GM12864 (cell line): ENCODE measurements at places on chromosomes 2 and 18.

- DNase-seq = no peak
Observed at GRCh38 chr2:76323381-76323780, 612.7 kb upstream of the GCFC2 start.

- DNase-seq = no peak
Observed at GRCh38 chr2:160241251-160242137, 41.4 kb upstream of the ITGB6 start.

- DNase-seq = no peak
Observed at GRCh38 chr2:67399144-67399543, 2.0 kb downstream of the ETAA1 start.

- no peak for DNase-seq
Observed at GRCh38 chr18:37447962-37448888, 117.4 kb downstream of the CELF4 start.

- no peak for DNase-seq
Observed at GRCh38 chr2:8598295-8599165, 83.3 kb upstream of the ID2 start.

- no peak for DNase-seq
Observed at GRCh38 chr2:52539026-52539970, 1228.3 kb upstream of the CHAC2 start.

DNA sequence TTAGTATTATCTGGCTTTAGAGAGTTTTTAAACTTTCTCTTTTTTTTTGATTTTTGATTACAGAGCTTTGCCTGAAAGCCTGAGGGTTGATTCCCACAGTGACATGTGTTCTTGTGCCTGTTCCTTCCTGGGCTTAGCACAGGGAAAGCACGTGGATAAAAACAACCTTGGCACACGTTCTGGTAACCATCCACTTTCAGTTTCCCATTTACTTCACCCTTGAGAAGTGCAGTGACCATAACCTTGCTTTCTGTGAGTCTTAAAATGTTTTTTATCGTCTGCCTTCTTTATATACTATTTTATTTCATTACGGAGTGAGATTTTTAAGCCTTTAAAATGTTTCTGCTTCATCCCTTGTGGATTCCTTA lies 11.5 kb downstream of the CD226 start:
- no peak for DNase-seq
